OCI-LY7 (cell line): ENCODE measurements at places on chromosomes 13 and 19. TPM values are rescaled to one million over a fixed set of nuclear protein-coding genes. Genes with fewer than 3 reads are reported as not detected.

GRCh38 chr19:41688098-41688497 is at the start of gene CEACAM7:
CEACAM7 (minus strand) TSS chr19:41688270; CDS start chr19:41688165, 105 bp downstream.
- no peak for DNase-seq

DNA sequence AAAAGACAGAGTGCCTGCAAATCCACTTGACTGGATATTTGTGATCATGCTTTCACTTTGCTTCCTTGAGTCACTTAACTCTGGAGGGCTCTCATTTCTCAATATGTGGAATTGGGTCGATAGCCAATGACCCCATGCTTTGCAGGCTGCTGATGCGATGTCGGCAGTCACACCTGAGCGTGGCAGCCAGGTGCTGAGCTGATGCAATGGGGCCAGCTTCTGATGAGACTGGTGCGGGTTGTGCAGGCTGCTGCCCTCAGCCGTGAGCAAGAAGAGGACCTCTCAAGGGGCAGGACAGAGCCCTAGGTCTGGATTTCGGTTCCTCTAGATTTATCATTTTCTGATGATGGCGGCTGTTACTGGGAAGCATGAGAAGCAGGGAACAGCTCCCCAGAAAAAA is 334.1 kb downstream of the TEX29 start:
- DNase-seq: no peak

DNA sequence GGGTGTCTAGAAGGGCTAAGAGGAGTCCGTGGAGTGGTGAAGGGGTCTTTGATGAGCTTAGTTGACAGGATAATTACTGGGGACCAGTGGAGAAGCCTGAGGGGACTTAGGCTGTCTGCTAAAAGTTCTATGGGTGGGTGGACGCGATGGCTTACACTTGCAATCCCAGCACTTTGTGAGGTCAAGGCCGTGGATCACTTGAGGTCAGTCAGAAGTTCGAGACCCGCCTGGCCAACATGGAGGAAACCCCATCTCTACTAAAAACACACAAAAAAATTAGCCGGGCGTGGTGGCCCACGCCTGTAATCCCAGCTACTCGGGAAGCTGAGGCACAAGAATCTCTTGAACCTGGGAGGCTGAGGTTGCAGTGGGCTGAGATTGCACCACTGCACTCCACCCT is 2.8 kb upstream of the GSK3A start:
- DNase-seq: no peak

DNA sequence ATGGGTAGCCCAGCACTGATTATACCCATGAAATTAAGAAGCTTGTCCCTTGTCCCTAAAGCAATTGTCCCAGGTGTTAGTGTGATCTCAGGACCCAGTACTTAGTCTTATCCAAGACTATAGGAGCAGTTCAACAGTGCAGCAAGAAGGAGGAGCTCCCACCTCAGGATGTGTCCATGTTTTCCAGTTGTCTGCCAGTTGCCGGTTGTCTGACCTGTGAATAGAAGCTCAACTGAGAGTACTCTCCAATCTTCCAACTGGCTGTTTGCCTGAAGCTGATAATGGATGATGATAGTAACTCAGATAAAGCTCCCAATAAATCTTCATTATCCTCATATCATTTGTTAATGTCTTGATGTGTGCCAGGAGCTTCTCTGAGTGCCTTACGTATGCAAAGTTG is 107.2 kb upstream of the HTR2A start:
- no peak for DNase-seq

GRCh38 chr19:11657307-11657706 is 60.0 kb downstream of the ZNF627 start:
- no peak for DNase-seq

- DNase-seq: no peak
Measured at GRCh38 chr13:35923347-35923746, 207.8 kb downstream of the DCLK1 start.

Gene KCNN1
- 0.57 and 0.61 TPM in 2 replicates for total RNA-seq

Gene ZNF574
- total RNA-seq: 14.5 and 16.6 TPM in 2 replicates

Gene TLE6
- total RNA-seq: 21.5 and 23.0 TPM in 2 replicates

Gene ACER1
- not detected in 2 replicates for total RNA-seq
